Heart right ventricle (tissue), 16 donors: ENCODE measurements at places on chromosomes 1 and 21. TPM values are rescaled to one million over a fixed set of nuclear protein-coding genes. Genes with fewer than 3 reads are reported as not detected.

DNA sequence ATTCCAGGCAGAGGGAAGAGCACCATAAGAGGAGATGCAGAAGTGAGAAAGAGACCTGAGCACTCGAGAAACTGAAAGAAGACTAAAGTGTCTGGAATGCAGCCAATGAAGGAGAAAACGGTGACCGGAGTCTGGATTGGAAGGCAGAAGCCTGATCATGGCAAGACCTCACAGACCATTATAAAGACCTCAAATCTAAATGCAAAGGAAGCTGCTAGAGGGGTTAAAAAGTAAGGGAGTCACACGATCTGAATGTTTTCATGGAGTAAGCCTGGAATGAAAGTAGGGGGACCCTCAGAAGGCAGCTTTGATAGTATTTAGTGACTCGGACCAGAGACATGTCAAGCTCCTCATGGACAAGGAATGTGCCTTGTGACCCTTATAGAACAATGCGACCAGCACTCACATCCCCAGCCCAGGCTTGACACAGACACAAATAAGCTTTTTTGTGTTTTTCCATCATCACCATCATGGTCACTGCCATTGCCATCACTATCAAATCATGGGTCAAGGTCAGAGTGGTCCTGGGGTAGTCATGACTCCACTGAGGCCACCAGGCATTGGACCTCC lies 183.6 kb downstream of the SEC16B start:
- no peak for DNase-seq

- peak; percentile 63 for DNase-seq
Observed at GRCh38 chr1:154154534-154155191, at the start of gene NUP210L. Gene NUP210L (minus strand): TSS chr1:154155073.

DNA sequence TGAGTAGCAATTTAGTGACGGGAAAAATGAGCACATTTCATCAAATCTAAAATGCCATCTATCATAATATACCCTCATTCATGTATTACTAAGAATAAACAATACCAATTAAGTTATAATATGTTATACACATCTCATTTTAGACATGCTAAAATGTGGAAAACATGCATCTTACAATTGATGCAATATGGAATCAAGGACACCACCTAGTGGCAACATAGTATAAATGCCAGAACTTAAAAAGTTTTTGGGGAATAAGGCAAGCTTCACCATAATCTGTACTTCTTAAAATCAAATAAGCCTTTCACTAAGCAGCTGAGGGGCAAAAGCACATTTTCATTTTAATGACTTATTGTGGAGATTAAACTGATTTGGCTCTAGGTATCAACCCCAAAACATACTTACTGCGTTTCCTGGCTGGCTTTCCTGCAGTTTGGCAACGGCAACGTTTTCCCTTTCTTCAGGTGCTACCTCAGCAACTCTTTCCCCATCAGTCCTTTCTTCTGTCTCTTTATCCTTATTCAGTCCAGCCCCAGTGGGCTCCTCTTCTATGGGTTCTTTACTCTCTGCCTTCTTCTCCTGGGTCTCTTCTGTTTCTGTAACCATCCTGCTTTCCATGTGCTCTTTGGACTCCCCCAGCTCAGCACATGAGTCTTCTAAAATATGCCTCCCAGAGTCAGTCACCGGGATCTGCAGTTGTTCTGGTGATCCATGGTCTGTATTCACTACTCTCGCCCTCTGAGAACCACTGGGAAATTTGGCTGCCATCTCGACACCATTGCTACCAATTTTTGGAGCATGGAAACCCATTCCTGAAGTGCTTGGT lies 11.4 kb downstream of the SDE2 start:
- no peak for DNase-seq

DNA sequence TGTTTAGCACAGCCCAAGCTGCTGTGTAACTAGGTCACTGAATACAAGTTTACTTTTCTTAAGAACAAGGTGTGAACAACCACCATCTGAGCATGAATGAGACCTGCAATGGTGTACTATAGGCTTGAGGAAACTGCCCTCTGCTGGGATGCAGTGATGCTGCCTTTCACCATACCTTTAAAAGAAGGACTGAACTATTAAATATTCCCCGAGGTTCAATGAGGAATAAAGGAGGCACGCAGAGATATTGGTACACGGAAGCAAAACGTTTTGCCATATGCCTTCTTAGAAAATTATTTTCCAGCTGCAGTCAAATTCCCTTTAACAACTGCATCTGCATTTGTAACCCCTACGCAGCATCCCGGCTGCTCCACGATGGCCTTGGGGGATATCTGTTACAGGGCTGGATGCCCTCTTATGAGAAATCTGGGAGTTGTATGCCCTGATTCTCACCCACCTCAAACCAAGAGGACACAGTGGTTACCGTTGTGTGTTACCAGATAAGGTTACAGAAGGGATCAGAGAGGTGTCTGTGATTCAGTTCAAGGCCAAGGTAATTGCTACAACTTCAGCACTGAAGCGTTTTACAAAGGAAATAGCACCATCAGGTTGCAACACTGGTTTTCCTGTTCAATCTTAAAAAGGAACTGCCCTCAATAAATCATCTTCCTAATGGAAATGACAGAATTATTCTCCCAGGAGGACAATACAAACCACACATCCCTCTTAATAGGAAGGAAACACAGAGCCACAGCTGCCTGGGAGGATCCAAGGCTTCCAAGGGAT lies 470.5 kb downstream of the LTN1 start:
- DNase-seq = no peak

Gene ASCL5
- total RNA-seq = not detected

Gene PTAFR
- total RNA-seq = 3.7 TPM

Gene PCAT6
- 0.49 TPM for total RNA-seq

Gene NBPF1
- total RNA-seq = 6.0 TPM
